Fibroblast of the aortic adventitia (primary cell): ENCODE measurements at places on chromosomes 6 and 20. TPM values are rescaled to one million over a fixed set of nuclear protein-coding genes. Genes with fewer than 3 reads are reported as not detected.

Gene SLC17A1
- total RNA-seq = not detected in 2 replicates

Gene PACRG
- total RNA-seq = 0.63 and 2.9 TPM in 2 replicates

Gene PDYN
- not detected in 2 replicates for total RNA-seq

Gene FAM209B
- total RNA-seq = not detected in 2 replicates

Gene SLC22A16
- total RNA-seq = 0.09 TPM in 1 of 2 replicates, not detected in the other

Gene ARG1
- total RNA-seq = not detected in 2 replicates

GRCh38 chr20:49290608-49291191, 12.8 kb upstream of the ZNFX1 start:
- DNase-seq = no peak

DNA sequence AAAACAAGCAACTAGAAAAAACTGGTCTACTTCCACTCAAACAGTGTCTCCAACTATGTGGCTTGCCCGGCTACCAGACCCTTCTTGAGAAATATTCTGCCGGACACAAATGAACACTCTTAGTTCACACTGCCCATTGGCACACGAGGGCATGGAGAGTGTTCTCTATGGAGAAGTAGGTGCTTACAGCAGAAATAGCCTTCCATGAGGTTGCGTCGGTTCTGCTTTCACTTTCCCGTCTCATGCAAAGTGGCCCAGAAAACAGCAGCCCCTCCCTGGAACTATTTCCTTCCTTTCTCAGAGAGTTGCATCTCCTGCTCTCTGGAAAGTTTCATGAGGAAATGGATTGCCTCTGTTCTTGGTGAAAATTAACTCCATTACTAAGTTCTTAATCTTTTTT, 9.5 kb upstream of the HLA-DOA start:
- DNase-seq = peak; percentile 62

GRCh38 chr6:28225056-28225834, at the start of gene ZSCAN9:
Gene ZSCAN9, plus strand, starts transcription at chr6:28225275. Its CDS starts 1,810 bp downstream, at chr6:28227085.
- DNase-seq = peak; percentile 92

- DNase-seq = peak; percentile 58
Measured at GRCh38 chr20:3890398-3890751, 1.2 kb downstream of the PANK2 start.

GRCh38 chr6:170011204-170012036, 260.0 kb downstream of the ERMARD start:
- DNase-seq = no peak
